ENCODE measurements at places on chromosomes 1 and 21.

DNA sequence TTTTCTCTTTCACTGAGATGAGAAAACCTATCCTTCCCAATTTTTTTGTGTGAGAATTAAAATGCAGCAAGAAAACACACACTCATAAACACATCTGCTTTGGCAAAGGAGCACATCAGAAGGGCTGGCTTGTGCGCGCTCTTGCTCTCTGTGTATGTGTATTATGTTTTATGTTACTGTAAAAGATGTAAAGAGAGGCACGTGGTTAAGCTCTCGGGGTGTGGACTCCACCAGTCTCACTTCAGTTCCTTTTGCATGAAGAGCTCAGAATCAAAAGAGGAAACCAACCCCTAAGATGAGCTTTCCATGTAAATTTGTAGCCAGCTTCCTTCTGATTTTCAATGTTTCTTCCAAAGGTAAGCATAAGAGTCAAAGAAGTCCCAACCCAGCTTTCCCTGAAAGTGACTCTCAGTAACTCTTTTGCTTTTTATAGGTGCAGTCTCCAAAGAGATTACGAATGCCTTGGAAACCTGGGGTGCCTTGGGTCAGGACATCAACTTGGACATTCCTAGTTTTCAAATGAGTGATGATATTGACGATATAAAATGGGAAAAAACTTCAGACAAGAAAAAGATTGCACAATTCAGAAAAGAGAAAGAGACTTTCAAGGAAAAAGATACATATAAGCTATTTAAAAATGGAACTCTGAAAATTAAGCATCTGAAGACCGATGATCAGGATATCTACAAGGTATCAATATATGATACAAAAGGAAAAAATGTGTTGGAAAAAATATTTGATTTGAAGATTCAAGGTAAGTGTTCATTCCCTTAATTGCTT, at the start of gene CD2:
CD2 (plus strand) TSS at position 233 of the 780 bp plus-strand sequence; CDS start at position 296, 63 bp downstream.
- no peak for DNase-seq

DNA sequence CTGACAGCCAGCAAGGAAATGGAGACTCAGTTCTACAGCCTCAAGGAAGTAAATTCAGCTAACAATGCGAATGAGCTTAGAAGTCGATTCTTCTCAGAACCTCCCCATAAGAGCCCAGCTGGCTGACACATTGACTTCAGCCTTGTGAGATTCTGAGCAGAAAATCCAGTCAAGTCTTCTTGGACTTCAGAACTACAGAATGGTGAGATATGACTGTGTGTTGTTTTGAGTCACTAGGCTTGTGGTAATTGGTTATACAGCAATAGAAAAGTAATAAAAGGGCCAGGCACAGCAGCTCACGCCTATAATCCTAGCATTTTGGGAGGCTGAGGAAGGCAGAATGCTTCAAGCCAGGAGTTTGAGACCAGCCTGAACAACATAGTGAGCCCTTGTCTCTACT, 161.8 kb upstream of the IVNS1ABP start:
- no peak for DNase-seq

GRCh38 chr1:160544647-160545046, 21.6 kb upstream of the SLAMF6 start:
- no peak for DNase-seq

DNA sequence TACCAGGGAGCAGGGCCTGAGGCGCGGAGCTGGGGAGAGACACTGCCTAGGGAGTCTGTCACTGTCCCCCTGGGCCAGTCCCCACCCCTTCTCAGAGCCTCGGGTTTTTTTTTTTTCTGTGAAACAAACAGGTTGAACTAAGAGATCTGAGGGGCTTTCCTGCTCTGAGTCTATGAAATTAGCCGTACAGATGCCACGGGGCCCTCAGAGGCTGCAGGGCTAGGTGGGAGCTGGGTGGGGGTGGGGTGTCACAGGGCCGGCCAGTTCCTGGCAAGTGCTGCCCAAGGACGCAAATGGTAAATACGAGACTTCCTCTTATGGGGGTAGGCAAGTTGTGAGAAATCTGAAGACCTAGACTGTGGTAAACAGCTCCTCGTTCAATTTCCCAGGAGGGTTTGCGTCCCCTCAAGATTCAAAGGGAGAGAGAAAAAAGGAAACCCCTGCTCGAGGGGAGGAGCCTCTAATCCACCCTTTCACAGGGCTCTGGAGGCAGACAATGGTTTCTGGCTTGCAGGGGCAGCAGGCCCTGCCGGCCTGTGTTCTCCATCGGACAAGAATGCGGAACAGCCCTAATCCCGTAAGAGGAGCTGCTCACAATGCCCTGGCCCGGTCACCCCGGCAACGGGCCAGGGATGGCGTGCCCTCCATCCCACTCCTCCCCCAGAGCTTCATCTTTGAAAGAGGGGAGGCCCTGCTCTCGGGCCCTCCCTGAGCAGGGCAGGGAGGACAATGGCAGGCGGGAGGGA, 7.8 kb downstream of the NUAK2 start:
- DNase-seq: no peak

- no peak for DNase-seq
Measured at GRCh38 chr1:223326776-223327175, 37.2 kb downstream of the SUSD4 start.

DNA sequence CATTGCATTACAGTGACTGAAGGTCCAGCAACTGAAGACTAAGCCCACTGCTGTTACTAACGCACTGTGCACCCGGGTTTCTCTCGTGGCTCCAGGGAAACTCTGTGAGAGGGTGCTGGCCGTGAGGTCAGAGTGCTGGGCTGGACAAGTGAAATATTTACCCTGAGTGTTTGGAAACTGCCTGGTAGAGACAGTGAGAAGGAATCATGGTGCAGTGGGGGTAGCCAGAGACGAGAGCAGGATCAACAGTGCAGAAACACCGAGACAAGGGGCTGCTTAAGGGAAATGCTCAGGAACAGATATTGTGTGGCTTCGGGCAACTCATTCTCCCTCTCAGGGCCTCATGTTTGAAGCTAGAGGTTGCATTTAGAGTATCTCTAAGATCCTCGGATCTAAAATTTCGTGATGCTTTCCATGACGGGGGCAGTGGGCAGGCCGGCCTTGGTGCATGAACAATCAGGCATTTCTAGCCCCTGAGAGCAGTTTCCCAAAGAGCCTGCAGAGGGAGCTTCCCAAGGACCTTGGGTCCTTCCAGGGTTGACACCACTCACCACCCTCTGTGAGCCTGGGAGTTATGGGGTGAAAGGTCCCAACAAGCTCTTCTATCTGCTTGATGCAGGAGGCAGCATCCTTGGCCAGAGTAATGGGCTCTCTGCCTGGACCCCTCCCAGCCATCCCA, 9.7 kb downstream of the CD2 start:
- no peak for DNase-seq

- DNase-seq: no peak
Measured at GRCh38 chr1:65817891-65818290, 25.2 kb downstream of the PDE4B start.

GRCh38 chr1:177256153-177257075, 85.7 kb downstream of the BRINP2 start:
- DNase-seq: peak; percentile 49

DNA sequence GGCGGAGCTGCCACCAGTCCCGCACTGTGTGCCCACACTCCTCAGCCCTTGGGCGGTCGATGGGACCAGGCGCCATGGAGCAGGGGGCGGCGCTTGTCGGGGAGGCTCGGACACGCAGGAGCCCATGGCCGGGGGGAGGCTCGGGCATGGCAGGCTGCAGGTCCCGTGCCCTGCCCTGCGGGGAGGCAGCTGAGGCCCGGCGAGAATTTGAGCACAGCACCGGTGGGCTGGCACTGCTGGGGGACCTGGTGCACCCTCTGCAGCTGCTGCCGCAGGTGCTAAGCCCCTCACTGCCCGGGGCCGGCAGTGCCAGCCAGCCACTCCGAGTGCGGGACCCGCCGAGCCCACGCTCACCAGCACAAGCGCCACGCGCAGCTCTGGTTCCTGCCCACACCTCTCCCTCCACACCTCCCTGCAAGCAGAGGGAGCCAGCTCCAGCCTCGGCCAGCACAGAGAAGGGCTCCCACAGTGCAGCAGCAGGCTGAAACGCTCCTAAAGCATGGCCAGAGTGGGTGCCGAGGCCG, 267.7 kb downstream of the RYR2 start:
- no peak for DNase-seq

DNA sequence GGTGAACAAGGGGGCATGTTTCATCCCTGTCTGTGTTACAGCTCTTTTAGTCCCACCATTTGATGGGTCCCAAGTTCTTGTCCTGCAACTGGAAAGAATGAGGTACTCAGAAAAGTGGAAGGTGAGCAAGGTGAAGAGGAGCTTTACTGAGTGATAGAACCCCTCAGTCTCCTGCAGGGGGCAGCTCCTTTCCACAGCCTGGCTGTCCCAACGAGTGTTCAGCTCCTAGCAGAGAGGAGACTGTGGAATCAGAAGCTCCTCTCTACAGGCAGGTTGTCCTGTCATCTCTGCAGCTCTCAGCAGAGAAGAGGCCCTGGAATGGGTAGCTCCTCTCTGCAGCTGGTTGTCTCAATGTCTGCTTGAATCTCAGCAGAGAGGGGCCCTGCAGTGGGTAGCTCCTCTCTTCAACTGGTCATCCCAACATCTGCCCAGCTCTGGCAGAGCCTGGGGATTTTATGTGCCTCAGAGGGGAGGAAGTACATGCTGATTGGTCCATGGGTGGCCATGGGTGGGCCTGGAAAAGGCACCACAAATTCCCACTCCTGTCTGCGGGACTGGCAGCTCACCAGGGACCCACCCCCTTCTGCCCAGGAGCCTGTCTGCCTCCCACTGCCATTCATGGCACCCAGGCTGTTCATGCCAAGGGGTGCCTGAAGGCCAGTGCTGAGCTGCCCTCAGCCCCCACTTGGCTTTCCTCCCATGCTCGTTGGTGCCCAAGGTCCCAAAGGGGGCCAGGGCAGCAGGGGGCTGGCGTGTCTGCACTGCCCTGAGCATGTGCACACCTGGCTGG, 25.7 kb downstream of the LDLRAD1 start:
- no peak for DNase-seq

DNA sequence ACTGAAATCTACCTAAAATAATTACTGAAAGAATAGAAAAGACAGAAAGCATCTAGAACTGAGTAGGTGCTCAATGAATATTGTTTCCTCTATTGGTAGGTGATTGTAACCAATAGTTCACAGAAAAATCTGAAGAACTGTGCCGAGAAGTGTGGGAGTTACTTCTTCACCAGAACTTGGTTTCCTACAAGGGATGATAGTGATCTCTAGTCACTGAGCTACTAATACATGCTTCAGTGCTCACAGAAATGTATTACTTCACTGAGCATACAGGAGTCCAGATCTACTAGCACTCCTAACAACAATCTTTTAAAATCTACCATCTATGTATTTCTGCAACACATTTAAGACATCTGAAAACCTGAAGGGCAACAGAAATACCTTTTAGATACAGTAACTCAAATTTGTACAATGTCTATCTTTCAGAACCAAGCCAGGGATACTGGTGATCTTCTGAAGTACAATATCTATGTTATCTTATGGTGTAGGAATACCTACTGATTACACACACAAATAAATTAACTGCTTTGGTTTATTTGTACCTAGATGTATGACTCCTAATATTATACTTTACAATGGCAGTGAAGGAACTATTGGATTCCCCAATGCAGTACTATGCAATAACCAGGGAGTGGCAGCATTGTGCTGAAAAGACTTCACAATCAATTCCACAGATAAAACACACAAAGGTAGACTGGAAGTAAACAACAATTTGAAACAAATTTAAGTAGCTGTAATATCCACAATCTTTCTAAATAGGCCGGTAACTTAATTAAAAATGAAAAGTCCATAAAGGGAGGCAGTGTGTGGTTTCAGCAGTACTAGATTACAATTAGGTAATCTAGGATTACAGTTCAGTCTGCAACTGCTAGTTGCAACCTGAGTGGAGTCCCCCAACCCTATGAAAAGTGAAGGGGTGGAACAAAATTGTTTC, 243.0 kb downstream of the SLC45A1 start:
- DNase-seq: no peak

DNA sequence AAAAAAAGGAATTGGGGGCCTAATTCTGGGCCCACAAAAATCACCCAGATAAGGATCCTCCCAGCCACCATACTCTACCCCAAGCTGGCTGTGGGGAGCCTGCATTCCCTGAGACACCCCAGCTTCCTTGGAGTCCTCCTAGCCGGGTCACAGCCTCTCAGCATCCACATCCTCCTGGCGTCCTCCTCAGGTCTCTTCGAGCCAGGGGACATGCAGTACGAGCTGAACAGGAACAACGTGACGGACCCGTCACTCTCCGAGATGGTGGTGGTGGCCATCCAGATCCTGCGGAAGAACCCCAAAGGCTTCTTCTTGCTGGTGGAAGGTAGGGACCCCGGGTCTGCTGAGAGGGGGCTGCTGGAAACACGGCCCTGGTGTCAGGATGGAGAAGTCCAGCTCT, 64.3 kb downstream of the ALPL start:
- DNase-seq: no peak

DNA sequence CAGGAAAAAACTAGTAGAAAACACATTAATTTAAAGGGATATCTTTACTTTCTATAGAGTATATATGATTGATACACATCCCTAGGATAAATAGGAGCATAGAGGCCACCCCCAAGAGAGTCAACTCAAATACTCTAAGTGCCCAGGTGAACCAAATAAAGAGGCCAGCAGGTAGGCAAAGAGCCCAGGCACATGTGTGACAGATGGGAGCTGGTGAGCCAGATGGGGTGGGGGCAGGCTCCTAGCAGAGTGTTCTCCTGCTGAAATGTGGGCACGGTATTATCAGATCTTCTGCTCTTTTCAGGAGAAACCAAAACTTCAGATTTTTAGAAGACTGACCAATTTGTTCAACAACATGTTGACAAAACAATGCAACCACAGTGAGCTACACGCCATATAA, 333.4 kb upstream of the PKN2 start:
- no peak for DNase-seq

GRCh38 chr1:74534241-74534640, 21.8 kb upstream of the LRRC53 start:
- peak; percentile 73 for DNase-seq

- no peak for DNase-seq
Measured at GRCh38 chr1:31818206-31818605, 2.4 kb upstream of the SPOCD1 start.

GRCh38 chr1:28954126-28954726, 39.9 kb downstream of the EPB41 start:
- DNase-seq: no peak

DNA sequence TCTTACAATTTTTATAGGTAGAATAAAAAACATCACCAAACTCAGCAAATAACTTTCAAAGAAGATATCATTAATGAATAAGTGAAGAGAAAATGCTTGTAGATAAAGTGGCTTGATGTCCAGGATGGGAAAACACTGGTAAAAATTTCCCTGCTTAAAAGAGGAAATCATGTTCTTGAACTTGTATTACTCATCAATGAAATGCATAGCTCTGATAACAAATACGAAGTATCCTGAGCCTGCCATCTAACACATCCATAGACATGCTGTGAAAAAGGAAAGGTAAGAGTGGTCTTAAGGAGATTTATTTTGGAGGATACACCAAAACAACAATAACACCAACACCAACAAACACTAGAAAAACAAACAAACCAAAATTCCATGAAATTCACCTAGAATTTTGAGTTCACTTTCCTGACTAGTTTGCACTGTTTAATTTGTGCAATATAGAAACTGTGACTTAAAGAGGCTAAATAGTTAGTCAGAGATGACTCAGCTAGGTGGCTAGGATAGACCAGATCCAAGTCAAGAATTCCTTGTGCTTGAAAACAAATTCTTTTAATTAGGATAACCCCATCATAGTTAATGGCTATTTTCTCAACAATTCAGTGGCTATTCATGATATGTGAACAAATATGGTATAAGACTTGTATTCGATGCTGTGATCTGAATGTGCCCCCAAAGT, 179.8 kb upstream of the KCNK2 start:
- peak; percentile 90 for DNase-seq

GRCh38 chr1:66352792-66353191, 181.2 kb upstream of the SGIP1 start:
- no peak for DNase-seq
